T-helper 2 cell treated with Interferon-gamma antibody and Interleukin-4, amounts not matched to agents 5 μg/mL and 100 μg/mL, for 36 hours (primary cell): ENCODE measurements at places on chromosomes 5 and 9.

DNA sequence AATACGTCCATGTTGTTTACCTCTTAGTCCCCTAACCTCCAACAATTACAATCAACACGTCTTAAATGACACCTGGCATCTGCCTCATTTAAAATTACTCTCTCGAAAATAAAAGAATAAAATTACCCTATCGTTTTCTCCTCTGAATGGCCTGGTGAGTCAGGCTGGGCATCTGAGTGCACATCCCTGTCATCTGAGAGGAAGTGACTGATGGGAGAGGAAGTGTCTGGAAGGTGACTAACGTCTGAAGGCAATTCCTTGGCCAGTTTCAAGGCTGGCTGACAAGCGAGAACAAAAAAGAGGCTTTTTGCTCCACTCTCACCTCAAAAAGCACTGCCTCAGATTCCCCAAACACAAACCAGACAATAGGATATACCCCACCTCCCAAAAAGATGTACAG is 57.7 kb downstream of the MAPKAP1 start:
- DNase-seq: peak; percentile 27

DNA sequence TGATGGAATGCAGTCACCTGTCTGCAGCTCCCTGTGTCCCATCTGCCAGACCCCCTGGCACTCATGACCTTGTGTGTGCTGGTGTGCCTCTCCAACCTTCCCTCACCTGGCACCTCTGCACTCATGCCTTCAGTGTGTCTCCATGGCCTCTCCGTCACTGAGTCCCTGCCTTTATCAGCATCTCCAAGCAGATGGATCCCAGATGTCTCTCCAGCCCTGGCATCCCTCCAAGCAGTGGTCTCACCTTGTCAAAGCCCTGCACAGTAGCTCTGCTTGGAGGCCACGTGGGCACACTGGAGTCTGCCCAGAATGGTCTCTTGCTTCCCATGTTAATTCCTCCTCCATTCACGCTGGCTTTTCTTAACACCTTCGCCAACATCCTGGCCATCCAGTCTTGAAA is 84.8 kb downstream of the DAP start:
- DNase-seq: no peak

GRCh38 chr5:160180931-160181330 is 48.4 kb upstream of the FABP6 start:
- DNase-seq: no peak

- DNase-seq: no peak
Measured at GRCh38 chr5:87263498-87263897, 4.2 kb upstream of the RASA1 start.

GRCh38 chr5:180291234-180291940 is 496 bp downstream of the MAPK9 start:
- no peak for DNase-seq

- no peak for DNase-seq
Measured at GRCh38 chr5:169280286-169280685, 20.7 kb downstream of the SLIT3 start.

GRCh38 chr9:2271426-2271825 is 256.3 kb downstream of the SMARCA2 start:
- DNase-seq: no peak

DNA sequence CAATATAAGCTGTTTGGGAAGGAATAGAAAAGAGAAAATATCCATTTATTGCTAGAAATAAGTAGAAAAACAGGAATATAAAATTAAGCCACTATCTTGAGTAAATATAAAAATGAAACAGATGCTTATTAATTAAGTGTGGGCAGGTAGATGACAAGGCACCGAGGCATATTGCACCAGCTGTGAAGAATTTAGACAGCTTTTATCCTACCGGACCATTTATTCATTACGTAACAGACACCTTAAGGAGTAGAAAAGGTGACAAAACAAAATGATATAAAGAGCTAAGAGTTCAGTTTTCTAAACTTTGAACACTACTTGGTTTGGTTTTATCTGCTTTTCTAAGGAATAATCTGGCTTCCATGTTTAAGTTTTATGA is 404.1 kb downstream of the PTPRD start:
- no peak for DNase-seq

- DNase-seq: no peak
Measured at GRCh38 chr9:137276473-137277328, 825 bp upstream of the TOR4A start.

DNA sequence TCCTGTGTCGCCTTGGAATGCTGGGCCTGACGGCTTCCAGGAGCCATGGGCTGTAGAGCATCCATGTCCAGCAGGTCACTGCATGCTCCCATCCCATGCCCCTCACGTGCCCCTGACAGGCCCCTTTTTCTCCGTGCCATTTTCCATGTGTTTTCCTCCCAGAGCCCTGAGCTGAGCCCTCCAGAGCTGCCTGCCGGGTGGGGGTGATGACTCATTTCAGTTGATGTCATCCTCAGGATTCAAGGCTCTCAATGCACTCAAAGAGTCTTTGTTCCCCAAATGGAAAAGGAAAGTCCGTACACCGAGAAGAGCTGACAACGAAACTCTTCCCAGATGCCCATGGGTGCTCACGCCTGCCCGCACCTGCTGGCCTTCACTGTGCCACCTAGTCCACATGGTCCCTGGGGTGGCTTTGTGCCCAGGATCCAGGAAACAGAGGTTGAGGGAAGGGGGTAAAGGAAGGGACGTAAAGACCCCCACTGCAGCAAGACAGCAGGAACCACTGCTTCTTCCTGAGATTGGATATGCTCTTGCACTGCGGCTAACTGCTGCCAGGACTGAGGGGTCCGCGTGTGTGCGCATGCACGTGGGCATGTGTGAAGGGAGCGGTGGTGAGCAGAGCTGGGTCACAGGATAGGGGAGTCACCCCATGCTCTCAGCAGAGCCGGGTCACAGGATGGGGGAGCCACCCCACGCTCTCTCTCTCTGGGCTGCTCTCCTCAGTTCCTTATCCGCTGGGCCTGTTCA is 27.6 kb downstream of the COL15A1 start:
- no peak for DNase-seq

GRCh38 chr5:33867241-33867640 is 24.5 kb downstream of the ADAMTS12 start:
- DNase-seq: no peak

DNA sequence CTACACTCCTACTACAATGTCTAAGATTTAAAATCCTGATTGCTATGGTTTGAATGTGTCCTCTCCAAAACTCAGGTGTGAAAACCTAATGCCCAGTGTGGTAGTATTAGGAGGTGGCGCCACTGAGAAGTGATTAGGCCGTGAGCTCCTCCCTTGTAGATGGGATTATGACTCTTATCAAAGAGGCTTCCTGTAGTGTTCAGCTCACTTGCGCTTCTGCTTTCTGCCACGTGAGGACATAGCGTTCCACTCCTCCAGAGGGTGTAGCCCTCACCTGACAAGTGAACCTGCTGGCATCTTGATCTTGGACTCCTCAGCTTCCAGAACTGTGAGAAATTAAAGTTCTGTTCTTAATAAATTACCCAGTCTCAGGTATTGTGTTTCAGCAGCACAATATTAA is 33.0 kb upstream of the WHRN start:
- no peak for DNase-seq

- no peak for DNase-seq
Measured at GRCh38 chr5:92265804-92266203, 882.7 kb upstream of the ARRDC3 start.

DNA sequence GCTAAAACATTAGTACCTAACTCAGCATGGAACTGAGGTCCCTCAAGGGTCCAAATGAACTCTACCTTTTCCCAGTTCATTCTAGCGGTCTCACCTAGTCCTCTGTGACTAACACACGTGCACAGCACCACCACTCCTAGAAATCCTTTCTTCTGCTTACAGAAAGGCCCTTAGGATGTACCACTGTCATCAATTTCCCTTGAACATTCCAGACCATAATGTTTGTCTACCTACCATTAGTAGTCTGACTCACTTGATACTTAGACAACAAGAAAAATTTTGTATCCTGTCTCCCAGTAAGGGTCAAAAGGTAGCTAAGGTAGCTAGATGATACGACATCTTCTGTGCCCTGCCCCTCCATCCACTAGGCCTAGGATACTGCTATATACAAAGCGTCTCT is 166.6 kb downstream of the TSSK1B start:
- no peak for DNase-seq

DNA sequence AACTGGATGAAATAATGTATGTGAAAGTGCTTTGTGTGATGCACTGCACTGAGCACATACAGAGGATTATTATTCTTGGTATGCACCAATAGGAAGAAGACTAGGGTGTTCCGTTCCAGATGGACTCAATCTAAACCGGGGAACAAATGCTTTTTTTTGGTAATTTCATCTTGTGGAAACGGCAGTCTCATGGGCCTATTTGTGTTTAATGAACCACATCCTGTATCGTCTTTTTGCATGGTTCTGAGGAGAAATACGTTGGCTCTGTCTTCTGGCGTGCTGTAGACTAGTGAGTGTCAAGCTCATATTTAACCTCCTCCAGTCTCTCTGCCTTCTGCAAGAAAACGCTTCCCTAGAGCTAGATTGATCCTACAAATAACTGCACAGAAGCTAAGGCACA is 30.0 kb downstream of the TRIM32 start:
- no peak for DNase-seq

- peak; percentile 17 for DNase-seq
Measured at GRCh38 chr5:179866241-179867078, 7.8 kb upstream of the MRNIP start.

DNA sequence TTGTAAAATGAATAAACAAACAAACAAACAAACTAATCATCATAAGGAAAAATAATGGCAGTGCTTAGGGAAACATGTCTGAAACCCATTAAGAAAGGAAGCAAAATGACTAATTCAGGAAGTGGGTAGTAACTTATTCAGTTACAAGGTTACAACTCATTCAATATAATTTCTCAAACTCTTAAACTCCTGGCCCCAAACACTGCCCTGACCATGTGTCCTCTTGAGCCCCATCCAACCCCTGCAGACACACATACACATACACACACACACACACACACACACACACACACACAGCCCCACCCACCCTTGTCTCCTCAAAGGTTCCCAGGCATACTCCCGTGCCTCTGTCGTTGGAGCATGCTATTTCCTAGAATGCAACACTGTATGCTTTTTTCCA is 193.9 kb downstream of the SEC61B start:
- no peak for DNase-seq

DNA sequence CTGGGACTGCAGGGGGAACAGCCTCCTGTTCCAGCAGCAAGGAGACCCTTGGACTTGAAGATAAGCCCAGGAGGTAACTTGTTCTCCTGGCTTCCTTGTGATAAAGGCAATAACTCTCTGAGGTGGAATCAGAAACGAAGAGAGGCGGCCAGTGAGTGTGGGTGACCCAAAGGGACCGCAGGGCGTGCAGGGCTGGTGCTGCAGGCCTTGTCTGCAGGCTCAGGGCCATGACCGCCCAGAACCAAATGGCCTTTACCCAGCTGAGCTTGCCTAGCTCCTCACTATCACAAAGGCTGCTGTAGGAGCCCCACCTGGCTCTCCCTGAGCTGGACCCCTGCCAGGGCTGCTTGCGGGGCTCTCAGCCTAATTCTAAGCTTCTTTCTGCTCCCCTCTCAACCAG is 72.5 kb downstream of the NDFIP1 start:
- no peak for DNase-seq

DNA sequence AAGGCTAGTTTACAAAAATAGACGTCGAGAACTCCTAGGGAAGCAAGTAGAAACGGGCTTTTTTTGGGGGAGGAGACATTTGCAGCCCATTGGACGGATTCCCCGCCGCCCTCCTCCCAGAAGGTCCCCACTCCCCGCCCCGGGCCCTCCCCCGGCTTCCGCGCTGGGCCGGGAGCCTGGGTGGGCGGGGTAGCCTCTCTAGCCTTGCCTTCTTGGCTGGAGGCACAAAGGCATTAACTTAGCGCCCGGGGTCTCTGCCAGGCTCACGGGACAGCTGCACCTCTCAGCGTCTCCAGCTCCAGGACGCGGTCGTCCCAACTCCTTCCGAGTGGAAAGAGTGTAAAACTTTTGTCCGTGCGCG is at the start of gene DMRTA1:
Gene DMRTA1, plus strand, starts transcription at position 236 of the 361 bp plus-strand sequence. CDS start 242 bp downstream, outside the sequence.
- no peak for DNase-seq

- no peak for DNase-seq
Measured at GRCh38 chr5:173056783-173057061, 570 bp downstream of the CREBRF start.

- DNase-seq: no peak
Measured at GRCh38 chr5:52665559-52665958, 122.2 kb upstream of the ITGA1 start.

GRCh38 chr9:129834489-129835127 is 467 bp downstream of the C9orf78 start:
- no peak for DNase-seq

DNA sequence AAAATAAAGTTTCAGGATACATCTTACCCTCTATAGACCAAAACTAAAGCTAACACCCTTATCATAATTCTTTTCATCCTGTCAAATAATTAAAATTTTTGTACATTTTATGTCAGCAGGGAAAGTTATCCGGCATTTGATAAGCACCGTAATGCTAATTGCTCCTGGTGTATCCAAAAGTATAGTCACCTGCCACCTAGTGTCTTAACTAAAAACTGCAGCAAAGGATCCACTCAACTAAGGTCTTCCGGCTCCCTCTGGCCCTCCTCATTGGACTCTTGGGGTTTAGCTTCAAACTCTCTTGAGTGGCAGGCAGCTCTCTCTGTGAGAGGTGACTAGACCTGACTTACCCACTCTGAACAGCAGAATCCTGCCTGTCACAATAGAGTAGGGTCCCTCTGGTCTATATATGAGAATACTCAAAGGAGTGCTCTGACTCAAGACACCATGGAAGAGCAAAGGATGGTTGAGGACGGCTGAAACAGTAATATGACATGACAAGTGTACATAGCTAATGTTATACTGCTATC is 60.4 kb upstream of the CAST start:
- DNase-seq: peak; percentile 37

GRCh38 chr9:105632807-105633206 is 29.4 kb upstream of the TAL2 start:
- no peak for DNase-seq

- DNase-seq: no peak
Measured at GRCh38 chr5:122121479-122122465, 7.6 kb upstream of the ZNF474 start.

DNA sequence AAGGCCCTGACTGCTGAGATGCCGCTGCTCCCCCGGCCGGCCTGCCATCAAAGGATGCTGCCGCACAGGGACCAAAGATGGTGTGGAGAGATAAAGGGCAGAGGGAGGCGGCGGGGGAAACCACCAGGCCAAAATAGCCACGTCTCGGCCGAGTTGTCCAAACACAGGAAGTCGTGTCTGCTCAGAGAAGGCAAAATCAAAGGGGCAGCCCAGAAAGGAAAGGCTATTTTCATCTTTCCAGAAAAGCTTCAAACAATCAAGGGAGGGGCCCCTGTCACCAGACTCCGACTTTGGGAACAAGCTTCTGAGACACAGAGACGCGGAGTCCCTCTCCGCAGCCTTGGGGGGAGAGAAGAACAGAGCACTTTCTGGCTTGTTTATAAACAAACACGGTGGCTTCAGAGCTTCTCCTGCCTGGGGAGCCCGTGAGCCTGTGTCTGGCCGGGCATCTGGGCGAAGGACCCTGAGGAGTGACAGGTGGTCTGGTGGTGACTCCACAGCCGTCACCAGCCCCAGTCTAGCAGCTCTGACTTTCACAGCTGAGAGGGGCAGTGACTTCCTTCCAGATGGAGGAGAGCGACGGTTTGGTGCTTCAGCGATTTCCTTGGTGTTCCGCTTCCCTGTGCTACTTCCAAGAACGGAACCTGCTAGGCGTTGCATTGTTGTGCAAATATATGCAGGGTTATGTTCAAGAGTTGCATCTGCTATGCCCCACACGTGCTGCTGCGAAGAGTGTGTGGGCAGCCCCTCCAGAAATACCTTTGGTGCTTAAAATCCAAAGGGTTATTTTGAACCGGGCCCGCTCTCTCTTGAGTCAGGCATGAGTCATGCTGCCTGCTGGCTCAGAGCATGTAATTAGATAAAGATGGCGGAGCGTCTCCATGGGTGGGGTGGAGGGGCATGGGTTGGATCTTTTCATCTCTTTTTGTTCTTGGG is 24.0 kb downstream of the ADAMTSL2 start:
- no peak for DNase-seq
